ENCODE measurements at places on chromosomes 11 and 22. TPM values are rescaled to one million over a fixed set of nuclear protein-coding genes. Genes with fewer than 3 reads are reported as not detected.
A peak's percentile ranks its signal among the peaks of the same experiment; 100 is the strongest.

GPHA2 gene
- total RNA-seq = not detected

CD3D gene
- 8.1 TPM for total RNA-seq

TTC28 gene
- total RNA-seq = 32.3 TPM

CTTN gene
- total RNA-seq = 280 TPM

P2RY6 gene
- total RNA-seq = 2.8 TPM

NOX4 gene
- total RNA-seq = 1.2 TPM

DNA sequence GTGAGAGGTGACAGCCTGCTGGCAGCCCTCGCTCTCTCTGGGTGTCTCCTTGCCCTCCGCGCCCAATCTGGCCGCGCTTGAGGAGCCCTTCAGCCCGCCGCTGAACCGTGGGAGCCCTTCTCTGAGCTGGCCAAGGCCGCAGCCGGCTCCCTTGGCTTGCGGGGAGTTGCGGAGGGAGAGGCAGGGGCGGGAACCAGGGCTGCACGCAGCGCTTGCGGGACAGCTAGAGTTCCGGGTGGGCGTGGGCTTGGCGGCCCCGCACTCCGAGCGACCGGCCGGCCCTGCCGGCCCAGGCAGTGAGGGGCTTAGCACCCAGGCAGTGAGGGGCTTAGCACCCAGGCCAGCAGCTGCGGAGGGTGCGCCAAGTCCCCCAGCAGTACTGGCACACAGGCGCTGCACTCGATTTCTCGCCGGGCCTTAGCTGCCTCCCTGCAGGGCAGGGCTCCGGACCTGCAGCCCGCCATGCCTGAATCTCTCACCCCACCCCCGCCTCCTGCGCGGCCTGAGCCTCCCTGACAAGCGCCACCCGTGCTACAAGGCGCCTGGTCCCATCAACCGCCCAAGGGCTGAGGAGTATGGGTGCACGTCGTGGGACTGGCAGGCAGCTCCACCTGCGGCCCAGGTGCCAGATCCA lies 1526.1 kb downstream of the FAM181B start:
- no peak for DNase-seq

- no peak for DNase-seq
These were observed 115.4 kb upstream of the NAV2 start for GRCh38 chr11:19597206-19597605.

DNA sequence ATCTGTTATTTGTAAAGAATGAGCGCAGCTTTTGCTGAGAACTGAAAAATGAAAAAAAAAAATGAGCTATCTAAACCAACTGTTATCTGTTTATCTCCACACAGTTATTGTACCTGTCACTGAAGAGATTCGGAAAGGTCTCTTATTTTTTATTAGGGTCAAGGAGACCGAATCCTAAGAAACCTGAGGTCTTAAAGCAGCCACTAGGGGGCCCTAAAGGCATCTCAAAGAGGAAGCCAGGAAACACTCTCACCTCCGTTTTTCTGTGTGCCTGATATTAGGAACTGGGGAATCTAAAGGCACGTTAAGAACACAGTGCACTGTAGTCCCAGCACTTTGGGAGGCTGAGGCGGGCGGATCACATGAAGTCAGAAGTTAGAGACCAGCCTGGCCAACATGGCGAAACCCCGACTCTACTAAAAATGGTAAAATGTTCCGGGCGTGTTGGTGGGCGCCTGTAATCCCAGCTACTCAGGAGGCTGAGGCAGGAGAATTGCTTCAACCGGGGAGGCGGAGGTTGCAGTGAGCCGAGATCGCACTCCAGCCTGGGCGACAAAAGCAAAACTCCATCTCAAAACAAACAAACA lies 3.5 kb upstream of the LARGE1 start:
- DNase-seq = peak; percentile 25

- DNase-seq = no peak
These were observed 18.4 kb downstream of the FAM118B start for GRCh38 chr11:126229858-126230540.

DNA sequence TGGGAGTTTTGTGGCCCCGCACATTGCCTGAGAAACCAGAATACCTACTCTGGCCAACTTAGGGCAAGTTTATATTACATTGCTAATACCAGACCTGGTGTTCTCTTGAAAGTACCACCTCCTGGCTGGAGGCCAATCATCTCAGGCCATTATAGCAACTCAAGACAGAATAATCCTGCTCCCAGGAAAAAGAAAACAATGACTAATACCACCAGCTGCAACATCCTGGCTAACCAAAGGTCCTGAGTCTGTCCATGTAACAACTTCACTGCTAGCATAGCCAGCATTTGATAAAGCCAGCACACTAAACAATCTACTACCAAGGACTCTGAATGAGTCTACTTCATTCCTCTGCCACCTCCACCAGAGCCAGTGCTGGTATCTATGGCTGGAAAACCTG lies 1298.7 kb upstream of the CNTN5 start:
- no peak for DNase-seq

GRCh38 chr22:28481725-28482124 lies 197.9 kb downstream of the TTC28 start:
- DNase-seq = no peak

- no peak for DNase-seq
These were observed 10.5 kb upstream of the CHRM1 start for GRCh38 chr11:62931499-62932278.

DNA sequence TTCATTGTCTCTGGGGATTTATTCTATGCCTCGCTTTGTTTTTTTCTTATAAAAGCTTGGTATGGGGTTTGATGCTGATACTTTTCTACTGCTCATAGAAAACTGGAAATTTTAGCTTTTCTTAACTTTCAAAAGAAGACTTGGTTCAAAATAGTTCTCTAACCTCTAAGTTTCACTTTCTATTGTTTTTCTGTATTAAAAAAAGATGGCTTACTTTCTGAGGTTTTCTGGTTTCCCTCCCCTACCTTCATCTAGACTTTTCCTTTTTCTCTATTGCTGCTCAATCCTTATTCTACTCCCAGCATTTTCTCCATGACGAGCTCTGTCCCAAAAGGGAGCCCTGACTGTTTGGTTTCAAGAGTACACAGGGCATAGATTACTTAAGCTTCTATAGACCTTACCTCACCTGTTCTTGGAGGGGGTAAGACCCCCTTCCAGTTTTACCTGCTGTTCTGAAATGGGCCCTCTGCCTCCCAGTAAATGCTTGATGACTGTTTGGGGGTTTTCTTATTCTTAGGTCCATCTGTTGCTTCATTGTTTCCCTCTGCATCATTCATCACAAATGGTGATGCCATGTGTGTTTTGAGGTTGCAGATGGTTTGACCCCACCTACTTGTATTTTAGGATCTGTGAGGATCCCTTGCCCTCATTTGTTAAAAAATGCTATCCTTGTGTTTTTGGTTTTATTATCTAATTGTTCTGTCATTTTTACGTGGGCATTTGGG lies 29.5 kb downstream of the DNHD1 start:
- DNase-seq = no peak

DNA sequence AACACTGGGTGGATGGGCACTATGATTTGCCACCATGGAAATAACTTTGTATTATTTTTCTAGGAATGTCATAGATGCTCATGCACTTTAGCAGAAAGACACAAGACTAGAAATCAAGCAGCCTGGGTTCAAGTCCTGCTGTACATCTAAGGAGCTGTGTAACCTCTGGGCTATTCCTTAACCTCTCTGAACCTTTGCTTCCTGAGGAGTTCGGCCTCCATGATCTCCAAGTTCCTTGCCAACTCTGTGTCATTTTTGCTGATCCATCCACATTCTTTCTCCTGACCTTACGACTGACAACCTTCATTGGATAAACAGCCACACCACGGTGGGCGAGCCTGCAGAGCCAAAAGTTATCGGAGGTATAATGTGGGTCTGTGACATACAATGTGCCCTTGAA lies 24.1 kb downstream of the ETS1 start:
- no peak for DNase-seq

GRCh38 chr11:111455291-111456085 lies 56.7 kb downstream of the BTG4 start:
- no peak for DNase-seq
